Suprapubic skin (tissue), 4 donors: ENCODE measurements at places on chromosomes 4 and X. TPM values are rescaled to one million over a fixed set of nuclear protein-coding genes. Genes with fewer than 3 reads are reported as not detected.

Gene CYSLTR1
- total RNA-seq: 3.7 TPM

Gene EDA2R
- total RNA-seq: 2.1 TPM

Gene MAGEC2
- total RNA-seq: not detected

Gene PCDH19
- 0.68 TPM for total RNA-seq

DNA sequence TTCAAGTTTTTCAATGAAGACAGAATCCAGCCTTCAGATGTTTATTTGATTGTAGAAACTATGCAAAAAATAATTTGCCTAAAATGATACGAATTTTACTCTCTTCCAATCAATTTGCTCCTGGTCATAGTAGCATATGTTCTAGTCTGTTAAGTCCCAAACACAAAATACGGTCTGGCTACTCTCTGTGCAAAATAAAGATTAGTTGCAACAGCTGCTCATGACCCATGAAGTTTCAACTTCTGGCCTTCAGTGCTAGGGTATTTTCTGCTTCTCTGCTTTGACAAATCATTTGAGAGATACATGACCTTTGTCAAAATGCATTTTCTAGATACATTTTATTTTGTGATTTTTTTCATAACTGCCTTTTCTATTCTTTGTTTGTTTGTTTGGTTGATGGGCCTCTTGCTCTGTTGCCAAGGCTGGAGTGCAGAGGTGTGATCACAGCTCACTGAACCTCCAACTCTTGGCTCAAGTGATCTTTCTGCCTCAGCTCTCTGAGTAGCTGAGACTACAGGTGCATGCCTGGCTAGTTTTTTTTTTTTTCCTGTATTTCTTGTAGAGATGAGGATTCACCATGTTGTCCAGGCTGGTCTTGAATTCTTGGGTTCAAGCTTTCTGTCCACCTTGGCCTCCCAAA lies 55.2 kb downstream of the TACR3 start:
- DNase-seq: no peak

DNA sequence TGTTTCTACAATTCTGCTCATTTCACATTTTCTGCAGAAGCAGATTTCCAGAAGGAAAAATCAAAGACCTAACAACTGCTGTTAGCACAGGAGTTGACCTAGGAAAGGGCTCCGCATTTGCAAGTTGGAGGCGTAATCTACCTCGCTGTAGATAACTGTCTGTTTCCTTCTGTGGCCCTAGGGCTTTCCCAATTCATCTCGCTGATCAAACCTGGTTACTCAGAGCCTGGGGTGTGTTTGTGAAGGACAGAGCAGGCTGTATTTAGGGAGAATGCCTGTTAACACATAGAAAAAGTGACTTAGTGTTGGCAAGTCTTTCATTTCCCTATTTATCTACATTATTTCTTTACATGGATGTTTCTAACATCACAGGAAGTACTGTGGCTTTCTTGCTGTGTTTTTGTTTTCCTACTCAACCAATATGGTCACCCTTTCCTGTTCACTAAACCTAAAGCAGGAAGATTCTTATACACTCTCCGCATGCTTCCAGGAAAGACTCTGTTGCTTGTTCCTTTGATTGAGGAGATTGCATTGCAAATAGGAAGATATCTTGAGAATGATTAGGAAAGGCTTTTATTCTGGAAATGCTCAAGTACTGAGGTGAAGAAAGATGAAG lies 40.5 kb downstream of the AGA start:
- no peak for DNase-seq

- DNase-seq: no peak
Observed at GRCh38 chr4:39729557-39729956, 31.6 kb downstream of the UBE2K start.

- no peak for DNase-seq
Observed at GRCh38 chrX:72347366-72347765, 41.7 kb upstream of the CITED1 start.

DNA sequence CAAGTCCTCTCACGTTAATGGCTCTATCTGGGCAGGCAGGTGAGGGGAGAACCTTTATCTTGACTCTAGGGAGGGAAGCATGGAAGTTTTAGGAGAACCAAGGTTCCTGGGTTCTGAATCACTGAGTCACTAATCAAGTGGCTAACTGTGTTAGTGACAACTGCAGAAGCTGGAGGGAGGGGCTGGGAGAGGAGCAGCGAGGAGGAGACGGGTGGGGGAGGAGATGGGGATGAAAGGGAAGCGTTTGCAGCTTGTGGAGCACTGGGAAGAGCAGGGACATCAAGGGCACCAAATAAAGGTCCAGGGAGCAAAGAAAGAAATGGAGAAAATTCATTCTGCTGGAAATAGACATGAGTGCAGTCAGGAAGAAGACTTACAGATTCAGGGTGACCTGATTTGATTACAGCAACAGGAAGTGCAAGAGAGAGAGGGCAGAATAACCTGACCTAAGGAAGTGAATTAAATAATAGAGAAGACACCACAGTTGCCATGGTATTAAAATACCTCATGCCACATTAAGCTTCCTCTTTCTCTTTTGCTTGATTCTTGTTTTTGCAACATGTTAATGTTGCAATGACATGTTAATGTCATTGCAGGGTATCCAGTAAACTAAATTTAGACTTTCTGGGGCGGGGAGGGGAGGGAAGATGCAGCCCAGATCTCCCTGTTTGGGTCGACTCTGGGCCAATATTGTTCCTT lies 4.5 kb upstream of the SETD7 start:
- no peak for DNase-seq
